ENCODE measurements at places on chromosomes 6 and 20.

DNA sequence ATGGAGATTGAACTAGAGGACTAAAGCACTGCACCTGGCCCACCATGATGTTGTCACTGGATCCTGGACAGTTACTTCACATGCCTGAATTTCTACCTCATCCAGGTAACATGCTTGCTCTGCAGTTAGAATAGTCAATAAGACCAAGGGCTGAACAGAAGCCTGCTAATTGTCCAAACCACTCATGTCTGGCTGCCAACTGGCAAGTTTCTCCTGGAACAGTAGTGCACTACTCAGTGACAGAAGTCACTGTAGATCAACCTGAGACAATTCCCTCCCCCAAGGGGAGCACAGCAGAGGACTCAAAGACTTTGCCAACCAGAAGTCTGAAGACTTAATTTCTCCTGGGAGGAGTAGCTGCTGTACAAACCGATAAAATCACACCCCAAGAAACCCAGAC is 454.6 kb upstream of the MARCKS start:
- no peak for DNase-seq

- DNase-seq: no peak
These were observed 25.8 kb downstream of the B4GALT5 start for GRCh38 chr20:49687595-49688567.

- no peak for DNase-seq
These were observed 235.0 kb downstream of the GMPR start for GRCh38 chr6:16473184-16473907.

DNA sequence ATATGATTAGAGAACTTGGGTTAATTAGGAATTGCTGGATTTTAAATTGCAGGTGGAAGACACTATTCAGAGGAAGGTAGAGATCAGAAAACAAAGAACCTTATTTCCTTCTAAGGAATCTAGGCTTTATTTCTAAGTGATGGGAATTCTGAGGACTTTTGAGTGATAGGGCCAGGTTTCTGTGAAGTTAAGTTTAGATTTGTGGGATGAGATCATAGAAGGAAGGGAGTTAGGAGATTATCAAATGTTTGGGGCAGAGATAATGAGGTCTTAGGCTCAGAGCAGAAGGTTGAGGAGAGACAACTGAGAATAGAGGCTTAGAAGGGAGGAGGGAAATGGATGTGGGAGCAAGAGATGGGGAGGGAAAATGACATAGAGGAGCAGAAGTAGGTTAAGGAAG is 109.7 kb upstream of the MMS22L start:
- DNase-seq: no peak

DNA sequence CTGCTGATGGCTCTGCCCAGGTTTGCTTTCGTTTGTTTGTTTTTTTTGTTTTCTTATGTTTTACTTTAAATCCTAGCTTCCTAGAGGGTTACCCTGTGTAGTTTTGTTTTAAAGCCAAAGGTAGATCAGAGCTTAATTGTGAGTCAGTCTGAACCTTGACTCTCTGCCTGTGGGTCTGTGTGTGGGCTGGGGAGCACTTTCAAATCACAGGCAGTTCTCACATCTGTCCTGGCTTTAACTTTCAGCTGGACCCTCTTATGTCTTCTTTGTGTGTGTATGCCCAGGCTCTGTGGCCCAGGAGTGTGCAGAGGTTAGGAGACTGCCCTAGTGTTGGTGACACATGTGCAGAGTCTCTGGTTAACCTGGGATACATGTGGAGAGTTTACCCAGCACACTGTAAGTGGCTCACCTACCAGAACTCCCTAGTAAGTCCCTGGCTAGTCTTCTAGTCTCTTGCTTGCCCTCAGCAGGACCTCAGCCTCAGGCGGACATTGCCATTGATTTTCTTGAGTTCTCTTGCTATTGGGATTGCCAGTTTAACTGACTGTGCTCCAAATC is 19.0 kb downstream of the HIVEP1 start:
- DNase-seq: no peak
